ENCODE measurements at places on chromosomes 2 and 18. TPM values are rescaled to one million over a fixed set of nuclear protein-coding genes. Genes with fewer than 3 reads are reported as not detected.

ARHGAP15 gene
- 158 TPM for total RNA-seq

QPCT gene
- not detected for total RNA-seq

ZDBF2 gene
- 3.2 TPM for total RNA-seq

ZC3H15 gene
- 68.1 TPM for total RNA-seq

FOXI3 gene
- total RNA-seq, result not detected

NPHP1 gene
- 0.42 TPM for total RNA-seq

NRP2 gene
- total RNA-seq, result 4.0 TPM

TUBB8B gene
- not detected for total RNA-seq

COL3A1 gene
- total RNA-seq, result not detected

SCYGR4 gene
- not detected for total RNA-seq

DTNA gene
- not detected for total RNA-seq

DNA sequence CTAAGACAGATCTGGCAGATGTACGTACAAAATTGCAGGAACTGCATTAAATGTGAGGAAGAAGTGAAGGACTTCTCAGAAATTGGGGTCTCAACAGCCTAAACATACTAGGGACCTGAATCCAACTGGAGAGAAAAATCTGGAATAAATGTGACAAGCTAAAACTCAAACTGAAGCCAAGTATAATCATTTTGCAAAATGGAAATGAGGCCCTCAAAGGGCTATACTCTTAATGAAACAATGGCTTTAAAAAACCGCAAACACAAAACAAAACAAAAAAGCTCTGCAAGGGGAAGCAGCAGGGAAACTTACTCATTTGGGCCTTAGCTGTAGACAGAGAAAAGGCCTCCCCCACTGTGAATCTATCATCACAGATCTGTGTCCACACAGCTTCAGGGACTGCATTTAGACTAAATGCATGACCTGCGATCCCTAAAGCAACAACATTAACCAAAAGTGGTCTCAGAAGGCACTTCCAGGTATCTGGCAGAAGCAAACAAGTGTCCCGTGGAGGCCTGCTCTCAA, 63.2 kb downstream of the CCBE1 start:
- no peak for DNase-seq
- no peaks in the 10 kb centered on the region for H3K36me3 ChIP-seq
- no peak overlapping the region for H3K27ac ChIP-seq
- H3K27me3 ChIP-seq, result peaks cover 5% of the 10 kb centered on the region
- no peaks in the 10 kb centered on the region for H3K4me1 ChIP-seq

DNA sequence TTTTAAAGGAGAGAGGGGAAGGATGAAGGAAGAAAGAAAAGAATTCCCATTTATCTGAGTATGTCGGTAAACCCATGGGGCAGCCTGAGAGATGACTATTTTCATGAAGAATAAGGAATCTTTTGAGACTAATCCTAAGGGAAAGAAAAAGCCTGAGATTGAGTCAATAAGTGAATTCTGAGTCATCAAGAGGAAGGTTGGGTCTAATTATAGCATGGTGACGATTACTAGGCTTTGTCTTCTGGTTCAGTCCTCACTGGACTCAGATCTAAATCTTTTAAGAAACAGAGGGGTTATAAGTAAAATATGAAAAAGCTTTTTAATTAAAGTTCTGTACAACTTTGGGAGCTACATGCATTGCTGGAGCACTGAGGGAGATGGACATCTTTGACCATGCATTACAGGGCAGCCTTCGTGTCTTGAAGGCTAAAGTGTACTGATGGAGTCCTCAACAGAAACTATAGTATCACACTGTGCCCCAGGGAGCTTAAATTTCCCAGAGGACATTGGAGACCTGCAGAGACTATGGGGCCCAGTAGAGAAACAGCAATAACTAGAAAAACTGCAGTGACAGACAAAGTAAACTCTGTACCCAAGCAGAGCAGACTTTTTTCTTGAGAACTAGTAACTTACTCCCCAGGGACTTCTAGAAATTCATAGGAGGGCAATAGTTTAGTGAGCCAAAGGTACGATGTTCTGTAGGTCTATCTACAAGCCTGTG, 260.9 kb downstream of the RAD51AP2 start:
- no peaks in the 10 kb centered on the region for H3K27me3 ChIP-seq
- no peak overlapping the region for H3K27ac ChIP-seq
- no peak overlapping the region for H3K4me3 ChIP-seq
- no peak for DNase-seq

DNA sequence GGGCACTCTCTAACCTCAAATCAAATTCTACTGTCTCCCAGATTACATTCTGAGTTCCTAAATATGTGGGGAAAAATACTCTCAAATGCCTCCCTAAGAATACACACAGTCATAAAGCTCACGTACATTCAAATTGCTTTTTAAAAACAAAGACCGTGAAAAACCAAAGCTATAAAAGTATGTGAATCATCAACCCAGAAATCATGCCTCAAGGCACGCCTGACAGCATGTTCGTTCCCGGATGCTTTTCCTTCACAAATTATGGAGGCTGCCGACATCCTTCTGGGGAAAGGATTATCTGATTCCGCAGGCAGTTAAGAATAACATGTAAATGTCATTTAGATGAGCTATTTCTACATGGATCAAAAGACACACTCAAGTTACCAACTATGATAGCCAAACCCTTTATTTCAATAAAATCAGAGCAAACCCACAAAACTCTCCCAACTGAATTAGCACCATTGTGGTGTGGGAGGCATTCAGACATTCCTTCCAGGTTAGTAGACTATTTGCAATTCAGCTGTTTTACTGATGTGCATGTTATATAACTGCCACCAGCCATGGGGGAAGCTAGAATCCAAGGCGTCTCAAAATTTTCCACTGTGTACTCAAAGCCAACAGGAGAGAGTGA, 398.2 kb upstream of the TRIB2 start:
- DNase-seq, result no peak
- no peak overlapping the region for H3K4me3 ChIP-seq
- H3K4me1 ChIP-seq, result peaks cover 13% of the 10 kb centered on the region
- H3K27ac ChIP-seq, result no peak overlapping the region

DNA sequence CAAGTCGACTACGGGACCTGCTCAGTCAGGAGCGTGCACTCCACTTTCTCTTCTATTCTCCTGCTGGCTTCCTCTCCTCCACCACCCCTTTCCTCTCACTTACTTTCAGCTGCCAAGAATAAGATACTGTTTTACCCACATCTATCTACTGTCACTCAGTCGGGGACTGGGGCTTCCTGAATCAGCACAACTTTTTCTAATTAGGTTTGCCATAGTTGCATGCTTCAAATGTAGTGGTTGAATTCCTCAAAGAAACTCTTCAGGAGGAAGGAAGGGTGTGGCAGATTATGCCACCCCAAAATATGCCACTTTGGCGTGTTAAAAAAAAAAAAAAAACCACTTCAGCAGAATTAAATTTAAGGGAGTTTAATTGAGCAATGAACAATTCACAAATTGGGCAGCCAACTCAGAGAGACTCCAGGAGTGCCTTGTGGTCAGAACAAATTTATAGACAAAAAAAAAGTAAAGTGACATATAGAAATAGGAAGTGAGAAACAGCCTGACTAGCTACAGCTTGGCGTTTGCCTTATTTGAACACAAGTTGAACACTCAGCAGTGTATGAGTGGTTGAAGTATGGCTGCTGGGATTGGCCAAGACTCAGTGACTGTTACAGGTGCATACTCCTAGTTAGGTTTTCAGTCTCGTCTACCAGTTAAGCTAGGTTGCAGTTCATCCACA, 32.5 kb upstream of the RMDN2 start:
- H3K4me1 ChIP-seq, result peaks cover 29% of the 10 kb centered on the region
- H3K4me3 ChIP-seq, result peak overlapping the region; percentile 39
- H3K27me3 ChIP-seq, result peaks cover 9% of the 10 kb centered on the region
- peak; percentile 37 for DNase-seq
- peaks cover 2% of the 10 kb centered on the region for H3K36me3 ChIP-seq
- peak overlapping the region; percentile 88 for H3K27ac ChIP-seq

GRCh38 chr2:240326246-240326645, 109.2 kb upstream of the GPC1 start:
- no peak overlapping the region for H3K27ac ChIP-seq
- H3K27me3 ChIP-seq, result no peaks in the 10 kb centered on the region
- DNase-seq, result no peak
- H3K4me3 ChIP-seq, result no peak overlapping the region
- H3K36me3 ChIP-seq, result no peaks in the 10 kb centered on the region

GRCh38 chr18:21489119-21489750, 111.3 kb downstream of the ESCO1 start:
- H3K4me3 ChIP-seq, result no peak overlapping the region
- H3K27me3 ChIP-seq, result no peaks in the 10 kb centered on the region
- peak; percentile 54 for DNase-seq
- H3K4me1 ChIP-seq, result no peaks in the 10 kb centered on the region
- H3K27ac ChIP-seq, result no peak overlapping the region

GRCh38 chr2:100524331-100524730, 38.5 kb upstream of the PDCL3 start:
- no peaks in the 10 kb centered on the region for H3K4me1 ChIP-seq
- no peak for DNase-seq
- H3K27me3 ChIP-seq, result peaks cover 4% of the 10 kb centered on the region
- no peak overlapping the region for H3K4me3 ChIP-seq
- H3K36me3 ChIP-seq, result no peaks in the 10 kb centered on the region

GRCh38 chr2:26438926-26439325, 37.2 kb downstream of the DRC1 start:
- no peaks in the 10 kb centered on the region for H3K36me3 ChIP-seq
- H3K4me1 ChIP-seq, result no peaks in the 10 kb centered on the region
- no peak for DNase-seq
- no peak overlapping the region for H3K4me3 ChIP-seq

- H3K4me1 ChIP-seq, result no peaks in the 10 kb centered on the region
- H3K4me3 ChIP-seq, result no peak overlapping the region
- no peak overlapping the region for H3K27ac ChIP-seq
- DNase-seq, result no peak
- H3K27me3 ChIP-seq, result peaks cover 15% of the 10 kb centered on the region
These were observed 70.1 kb upstream of the BZW1 start for GRCh38 chr2:200741468-200742202.

GRCh38 chr2:190763100-190763499, 114.2 kb downstream of the NAB1 start:
- H3K4me3 ChIP-seq, result no peak overlapping the region
- no peak overlapping the region for H3K27ac ChIP-seq
- no peak for DNase-seq
- H3K36me3 ChIP-seq, result no peaks in the 10 kb centered on the region
- H3K4me1 ChIP-seq, result no peaks in the 10 kb centered on the region

DNA sequence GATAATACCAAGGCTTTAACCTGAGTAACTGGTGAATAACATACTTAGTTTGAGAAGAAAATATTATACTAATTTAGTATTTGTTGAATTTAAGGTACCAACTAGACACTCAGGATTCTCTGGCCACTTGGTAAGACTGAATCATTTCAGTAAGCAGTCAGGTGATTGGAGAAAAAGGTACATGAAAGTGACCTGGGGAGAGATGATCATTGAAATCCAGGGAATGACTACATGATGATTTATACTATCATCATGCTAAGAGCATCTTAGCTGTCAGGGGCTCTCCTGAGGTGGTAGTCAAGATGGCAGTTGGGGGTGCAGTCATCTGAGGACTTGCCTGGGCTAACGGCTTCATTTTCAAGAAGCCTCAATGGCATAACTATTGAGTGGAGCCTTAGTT, 571.2 kb upstream of the ACVR2A start:
- H3K4me1 ChIP-seq, result no peaks in the 10 kb centered on the region
- no peaks in the 10 kb centered on the region for H3K27me3 ChIP-seq
- no peak overlapping the region for H3K27ac ChIP-seq
- no peak overlapping the region for H3K4me3 ChIP-seq

GRCh38 chr2:226179010-226179409, 620.6 kb downstream of the IRS1 start:
- H3K4me3 ChIP-seq, result no peak overlapping the region
- no peaks in the 10 kb centered on the region for H3K36me3 ChIP-seq
- H3K4me1 ChIP-seq, result no peaks in the 10 kb centered on the region
- DNase-seq, result no peak
- H3K27ac ChIP-seq, result no peak overlapping the region

- peaks cover 3% of the 10 kb centered on the region for H3K27me3 ChIP-seq
- no peak overlapping the region for H3K4me3 ChIP-seq
- no peak for DNase-seq
- no peaks in the 10 kb centered on the region for H3K36me3 ChIP-seq
These were observed 164.0 kb upstream of the ZEB2 start for GRCh38 chr2:144683966-144684365.

- H3K4me1 ChIP-seq, result no peaks in the 10 kb centered on the region
- H3K4me3 ChIP-seq, result no peak overlapping the region
- H3K27ac ChIP-seq, result no peak overlapping the region
- peaks cover 35% of the 10 kb centered on the region for H3K36me3 ChIP-seq
- no peaks in the 10 kb centered on the region for H3K27me3 ChIP-seq
These were observed 35.8 kb downstream of the SPOPL start for GRCh38 chr2:138537170-138537915.

DNA sequence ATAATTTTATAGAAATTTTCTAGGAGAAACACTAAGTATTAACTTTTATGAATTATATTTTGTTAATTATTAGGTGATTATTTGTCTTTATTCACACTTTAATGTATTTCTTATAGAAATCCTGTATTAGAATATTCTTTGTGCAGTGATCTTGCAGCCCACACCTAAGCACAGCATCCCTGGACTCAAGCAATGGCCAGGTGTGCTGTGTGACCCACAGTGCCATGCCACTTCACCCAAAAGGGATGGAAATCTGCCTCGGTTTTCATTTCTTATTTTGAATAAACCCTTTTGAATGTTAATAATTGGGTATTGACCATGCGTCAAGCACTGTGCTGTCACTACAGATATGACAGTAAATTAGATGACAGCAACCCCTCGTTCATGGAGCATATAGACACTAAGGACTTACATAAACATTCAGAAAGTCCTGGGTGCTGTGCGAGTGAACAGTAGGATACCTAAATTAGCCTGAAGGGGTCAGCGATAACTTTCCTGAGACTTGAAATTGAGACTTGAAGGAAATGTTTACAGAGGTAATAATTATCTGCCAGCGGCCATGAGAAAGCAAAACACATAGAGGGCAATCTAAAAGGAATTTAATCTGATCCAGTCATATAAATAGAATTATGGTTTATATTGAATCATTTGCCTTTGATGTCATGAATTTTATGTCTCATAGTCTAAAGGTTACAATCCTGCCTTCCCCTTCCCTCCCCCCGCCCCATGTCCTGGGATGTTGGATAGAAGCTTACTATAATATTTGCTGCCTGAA, 52.7 kb upstream of the CALCRL start:
- H3K27ac ChIP-seq, result no peak overlapping the region
- DNase-seq, result no peak
- H3K4me3 ChIP-seq, result no peak overlapping the region
- H3K36me3 ChIP-seq, result no peaks in the 10 kb centered on the region
- H3K4me1 ChIP-seq, result no peaks in the 10 kb centered on the region

GRCh38 chr18:36745219-36745975, 83.4 kb downstream of the TPGS2 start:
- no peak overlapping the region for H3K4me3 ChIP-seq
- peaks cover 5% of the 10 kb centered on the region for H3K27me3 ChIP-seq
- no peak for DNase-seq
- H3K4me1 ChIP-seq, result peaks cover 3% of the 10 kb centered on the region
- H3K36me3 ChIP-seq, result no peaks in the 10 kb centered on the region

Measured in activated CD8-positive, alpha-beta T cell treated with anti-CD3 and anti-CD28 coated beads, Interleukin-2, amount 10 ng/mL, durations not matched to agents 7 days and 5 days (primary cell).